ENCODE measurements at places on chromosomes 2 and 18. TPM values are rescaled to one million over a fixed set of nuclear protein-coding genes. Genes with fewer than 3 reads are reported as not detected.

GRCh38 chr2:38129987-38130386 lies 54.0 kb upstream of the CYP1B1 start:
- no peak for DNase-seq

GRCh38 chr18:36814994-36815393 lies 13.8 kb downstream of the TPGS2 start:
- DNase-seq, result no peak

REG3A gene
- polyA plus RNA-seq, result not detected

GCG gene
- not detected for polyA plus RNA-seq

GPR45 gene
- not detected for polyA plus RNA-seq

TNFRSF11A gene
- polyA plus RNA-seq, result not detected
